Mesenchymal stem cell (in vitro differentiated cells and primary cell): ENCODE measurements at places on chromosomes 11 and 22.

DNA sequence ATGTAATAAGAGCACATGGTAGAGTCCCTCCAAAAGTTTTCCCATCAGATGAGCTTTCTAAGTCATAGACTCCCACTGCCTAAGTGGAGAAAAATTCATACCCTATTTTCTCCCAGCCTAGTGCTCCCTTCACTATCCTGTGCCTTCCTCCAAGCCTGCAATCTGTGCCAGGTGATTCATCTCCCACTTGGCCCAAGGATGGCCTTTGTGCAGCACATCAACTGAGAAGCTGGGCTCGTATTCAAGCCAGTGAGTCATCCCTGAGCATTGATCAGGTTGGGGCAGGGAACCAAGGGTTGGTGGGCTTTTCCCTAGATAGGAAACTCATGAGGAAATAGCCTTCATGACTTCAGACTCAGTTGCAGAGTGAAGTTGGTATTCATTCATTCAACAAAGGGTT is 64.6 kb downstream of the PANX1 start:
- H3K36me3 ChIP-seq, result no peaks in the 10 kb centered on the region
- H3K4me3 ChIP-seq, result no peak overlapping the region
- H3K4me1 ChIP-seq, result no peaks in the 10 kb centered on the region
- H3K27me3 ChIP-seq, result no peaks in the 10 kb centered on the region
- H3K27ac ChIP-seq, result no peak overlapping the region
- DNase-seq, result no peak

GRCh38 chr11:10496296-10496936 is 41.4 kb downstream of the AMPD3 start:
- H3K4me3 ChIP-seq, result no peak overlapping the region
- H3K27me3 ChIP-seq, result no peaks in the 10 kb centered on the region

GRCh38 chr11:134385774-134386565 is 26.1 kb downstream of the B3GAT1 start:
- H3K27ac ChIP-seq, result no peak overlapping the region
- no peak for DNase-seq
- H3K4me1 ChIP-seq, result no peaks in the 10 kb centered on the region
- H3K4me3 ChIP-seq, result no peak overlapping the region
- peaks cover 3% of the 10 kb centered on the region for H3K27me3 ChIP-seq
- H3K36me3 ChIP-seq, result no peaks in the 10 kb centered on the region

DNA sequence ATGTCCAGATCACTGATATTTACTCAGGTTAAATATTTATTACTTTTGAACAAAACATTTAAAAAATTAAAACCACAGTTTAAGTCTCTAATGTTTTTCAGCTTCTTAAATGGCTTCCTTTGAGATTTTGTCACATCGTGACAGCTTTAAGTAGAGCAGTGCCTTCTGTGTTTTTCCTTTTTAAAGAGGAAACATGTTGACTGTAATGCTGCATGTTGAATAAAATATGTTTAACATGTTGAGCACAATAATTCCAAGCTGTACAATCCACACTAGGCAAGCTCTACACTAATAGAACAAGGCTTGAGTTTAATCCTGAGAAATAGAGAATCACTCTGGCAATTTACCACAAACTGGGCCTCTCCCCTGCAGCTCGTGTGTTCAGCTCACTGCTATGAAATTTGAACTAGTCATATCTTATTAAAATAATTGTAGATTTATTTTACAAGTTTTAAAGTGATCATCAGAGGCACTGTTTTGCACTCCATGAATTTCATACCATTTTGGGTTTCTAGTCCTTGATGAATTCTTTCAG is 368.3 kb downstream of the SOX6 start:
- H3K4me3 ChIP-seq, result no peak overlapping the region
- DNase-seq, result no peak
- H3K4me1 ChIP-seq, result no peaks in the 10 kb centered on the region
- no peaks in the 10 kb centered on the region for H3K27me3 ChIP-seq

GRCh38 chr22:46471901-46472721 is 65.3 kb downstream of the CELSR1 start:
- no peak overlapping the region for H3K27ac ChIP-seq
- H3K36me3 ChIP-seq, result no peaks in the 10 kb centered on the region
- peaks cover 12% of the 10 kb centered on the region for H3K4me1 ChIP-seq
- peaks cover 63% of the 10 kb centered on the region for H3K27me3 ChIP-seq
- H3K4me3 ChIP-seq, result no peak overlapping the region
- DNase-seq, result no peak

- peak; percentile 33 for DNase-seq
- H3K27ac ChIP-seq, result peak overlapping the region; percentile 36
- no peaks in the 10 kb centered on the region for H3K27me3 ChIP-seq
- peaks cover 17% of the 10 kb centered on the region for H3K4me1 ChIP-seq
- H3K4me3 ChIP-seq, result no peak overlapping the region
- peaks cover 27% of the 10 kb centered on the region for H3K36me3 ChIP-seq
Measured at GRCh38 chr11:8732324-8732670, 49.7 kb downstream of the RPL27A start.

DNA sequence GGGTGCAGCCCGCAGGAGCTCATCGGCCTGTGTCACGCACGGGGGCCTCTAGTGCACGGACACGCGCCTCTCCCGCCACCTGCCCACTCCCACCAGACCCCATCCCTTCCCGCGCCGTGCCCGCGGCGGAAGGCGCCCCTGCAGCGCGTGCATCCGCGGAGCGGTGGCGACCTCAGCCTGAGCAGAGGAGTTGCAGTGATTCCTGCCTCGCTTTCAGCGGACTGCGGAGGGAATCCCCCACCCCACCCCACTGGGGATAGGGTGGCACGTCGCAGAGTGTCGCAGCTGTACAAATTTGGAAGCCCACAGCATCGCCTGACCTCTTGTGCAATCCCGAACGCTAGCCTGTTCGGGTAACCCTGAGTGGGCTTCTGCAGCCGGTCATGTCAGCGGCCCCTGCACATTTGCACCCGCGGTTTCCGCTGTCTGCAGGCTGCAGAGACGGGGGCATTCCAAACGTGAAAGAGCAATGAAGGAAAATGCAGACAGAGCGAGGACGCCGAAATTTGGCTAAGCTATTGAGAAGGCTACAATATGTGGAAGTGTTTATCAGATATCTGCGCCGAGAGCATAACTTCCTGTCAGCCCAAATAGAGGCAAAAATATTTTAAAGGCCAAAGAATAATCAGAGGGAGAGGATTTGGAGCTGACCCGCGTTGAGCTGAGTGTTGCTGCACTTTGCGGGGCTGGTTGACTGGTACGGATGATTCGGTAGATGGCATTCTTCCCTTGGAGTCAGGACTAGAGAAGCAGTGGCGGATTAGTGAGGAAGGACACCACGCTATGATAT is 617 bp upstream of the ARHGAP20 start:
- H3K36me3 ChIP-seq, result no peaks in the 10 kb centered on the region
- no peaks in the 10 kb centered on the region for H3K27me3 ChIP-seq
- H3K27ac ChIP-seq, result no peak overlapping the region
- H3K4me3 ChIP-seq, result peak overlapping the region; percentile 78

DNA sequence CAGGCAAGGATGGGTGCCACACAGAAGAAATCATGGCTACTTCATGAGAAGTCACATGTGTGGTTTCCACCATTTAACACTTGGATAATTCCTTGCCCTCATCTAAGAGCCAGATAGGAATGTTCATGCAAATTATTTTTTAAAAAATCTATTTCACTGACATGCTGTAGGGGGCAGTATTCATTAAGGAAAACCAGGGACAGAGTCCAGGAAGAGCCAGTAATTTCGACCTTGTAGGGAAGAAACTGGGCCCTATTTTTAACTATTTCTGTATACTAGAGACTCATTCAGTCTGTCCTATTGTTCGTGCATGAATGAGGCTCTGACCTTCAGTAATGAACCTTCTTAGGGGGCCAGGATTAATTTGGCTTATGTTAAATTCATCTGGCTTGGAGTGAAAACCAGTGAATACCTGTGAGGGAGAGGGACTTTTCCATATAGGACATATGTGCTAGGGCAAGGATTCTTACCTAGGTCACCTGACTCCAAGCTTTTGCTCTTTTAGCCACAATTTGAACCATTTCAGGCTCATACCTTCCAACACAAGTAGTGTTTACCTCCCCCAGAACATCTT is 192.7 kb downstream of the NAV2 start:
- no peaks in the 10 kb centered on the region for H3K4me1 ChIP-seq
- no peak overlapping the region for H3K27ac ChIP-seq
- H3K36me3 ChIP-seq, result peaks cover 85% of the 10 kb centered on the region
- DNase-seq, result peak; percentile 59
- no peak overlapping the region for H3K4me3 ChIP-seq

DNA sequence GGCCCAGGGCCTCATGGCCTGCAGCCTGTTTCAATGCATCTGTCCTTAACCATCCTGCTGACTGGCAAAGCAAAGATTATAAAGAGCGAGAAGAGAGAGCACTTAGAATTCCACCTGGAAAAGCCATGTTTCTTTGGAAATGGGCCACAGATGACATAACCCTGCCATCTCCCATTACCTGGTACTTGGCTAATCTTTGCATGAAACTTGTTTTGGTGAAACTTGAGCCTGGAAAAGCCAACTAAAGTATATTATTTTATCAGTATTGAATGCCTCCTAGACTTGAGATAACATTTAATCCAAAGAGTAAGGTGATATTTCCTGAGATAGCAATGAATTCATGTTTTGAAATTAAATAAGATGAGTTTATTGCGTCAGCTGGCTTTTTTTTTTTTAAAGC is 72.6 kb downstream of the NAV2 start:
- H3K27ac ChIP-seq, result no peak overlapping the region
- no peaks in the 10 kb centered on the region for H3K36me3 ChIP-seq
